ENCODE measurements at places on chromosomes 7 and 10. TPM values are rescaled to one million over a fixed set of nuclear protein-coding genes. Genes with fewer than 3 reads are reported as not detected.

GRCh38 chr7:37578350-37578749, 105.2 kb upstream of the GPR141 start:
- DNase-seq, result no peak
- no peak overlapping the region for H3K27ac ChIP-seq
- H3K4me1 ChIP-seq, result no peaks in the 10 kb centered on the region
- H3K27me3 ChIP-seq, result no peaks in the 10 kb centered on the region
- H3K36me3 ChIP-seq, result no peaks in the 10 kb centered on the region

DNA sequence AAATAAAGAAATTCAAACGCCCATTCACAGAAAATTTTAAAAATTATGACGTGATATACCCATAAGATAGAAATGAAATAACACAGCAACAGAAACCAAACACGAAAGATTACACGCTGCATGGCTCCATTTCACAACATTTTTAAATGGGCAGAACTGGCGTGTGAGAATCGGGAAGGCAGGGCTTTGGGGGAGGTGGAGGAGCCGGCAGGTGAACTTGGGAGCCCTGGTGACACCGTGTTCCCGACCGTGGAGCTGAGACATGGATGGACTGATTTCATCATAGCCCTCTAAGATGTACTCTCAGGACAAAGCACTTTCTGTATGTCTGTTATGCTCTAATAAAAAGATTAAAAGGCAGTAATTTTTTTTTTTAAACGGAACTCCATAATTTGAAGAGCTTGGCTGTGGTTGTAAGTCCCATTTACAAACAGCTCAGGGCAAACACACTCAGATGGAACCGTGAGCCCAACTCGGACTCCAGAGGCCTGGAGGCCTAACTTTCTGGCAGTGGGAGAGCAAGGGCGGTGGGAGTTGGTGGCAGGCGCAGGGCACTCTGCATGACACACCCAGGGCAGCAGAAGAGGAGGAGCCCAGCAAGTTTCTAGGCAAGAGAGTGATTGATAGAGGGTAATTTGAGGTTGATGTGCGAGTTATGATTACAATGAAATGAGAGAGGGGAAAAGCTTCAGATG, 203.4 kb downstream of the MAD1L1 start:
- H3K4me1 ChIP-seq, result no peaks in the 10 kb centered on the region
- peak; percentile 35 for DNase-seq
- no peak overlapping the region for H3K4me3 ChIP-seq
- no peaks in the 10 kb centered on the region for H3K36me3 ChIP-seq
- H3K27me3 ChIP-seq, result no peaks in the 10 kb centered on the region

- no peak overlapping the region for H3K4me3 ChIP-seq
- DNase-seq, result no peak
- no peak overlapping the region for H3K27ac ChIP-seq
- H3K4me1 ChIP-seq, result no peaks in the 10 kb centered on the region
- H3K27me3 ChIP-seq, result no peaks in the 10 kb centered on the region
Measured at GRCh38 chr7:47233996-47234395, 347.9 kb downstream of the TNS3 start.

DNA sequence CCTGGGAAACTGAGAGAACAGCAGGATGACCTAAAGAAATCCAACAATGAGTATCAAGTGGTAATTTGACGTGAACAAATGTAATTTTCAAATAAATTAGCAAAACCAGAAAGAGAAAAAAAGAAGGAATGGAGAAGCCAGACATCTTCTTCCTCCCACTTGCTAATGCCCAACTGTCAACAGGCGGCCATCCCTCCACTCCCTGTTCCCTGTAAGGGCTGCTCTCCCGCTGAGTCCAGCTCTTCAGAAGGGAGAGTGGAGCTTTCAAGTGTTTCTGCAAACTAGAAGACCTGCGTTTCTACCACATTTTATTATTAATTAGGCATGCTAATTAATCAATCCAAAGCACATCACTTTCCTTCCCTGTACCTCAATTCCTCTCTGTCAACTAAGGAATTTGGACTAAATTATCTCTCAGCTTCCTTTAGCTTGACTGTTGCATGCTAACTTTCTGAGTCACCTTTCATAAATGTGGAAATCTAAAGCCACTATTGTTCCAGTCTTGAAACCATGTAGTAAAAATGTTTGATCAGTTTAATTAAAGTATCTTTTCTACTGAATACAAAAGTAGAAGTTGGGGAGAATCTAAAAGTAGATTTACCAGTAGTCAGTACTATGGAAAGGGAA, 48.4 kb upstream of the CUL1 start:
- H3K4me3 ChIP-seq, result no peak overlapping the region
- H3K27ac ChIP-seq, result no peak overlapping the region
- DNase-seq, result no peak
- no peaks in the 10 kb centered on the region for H3K36me3 ChIP-seq
- no peaks in the 10 kb centered on the region for H3K4me1 ChIP-seq
- H3K27me3 ChIP-seq, result no peaks in the 10 kb centered on the region

HGF gene
- 26.5 TPM for total RNA-seq
